ENCODE measurements at places on chromosomes 1 and 21.

DNA sequence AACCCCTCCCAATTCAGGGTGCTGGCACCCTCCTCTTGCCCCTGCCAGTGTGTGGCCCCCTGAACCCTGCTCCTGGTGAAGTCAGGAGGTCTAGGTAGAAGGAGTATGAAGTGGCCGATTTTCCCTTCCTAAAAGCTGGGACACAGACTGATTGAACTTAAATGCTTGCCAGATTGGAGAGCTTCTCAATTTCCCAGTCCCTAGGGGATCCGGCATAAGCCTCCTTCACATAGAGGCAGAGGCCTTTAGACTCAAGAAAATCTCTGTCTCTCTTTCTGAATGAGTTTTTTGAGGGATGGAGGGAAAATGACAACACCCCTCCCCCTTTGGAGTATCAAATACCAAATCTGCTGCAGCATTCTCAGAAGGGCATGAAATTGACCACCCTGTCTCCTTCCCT lies 51.5 kb downstream of the SYT2 start:
- DNase-seq = no peak

- peak; percentile 15 for DNase-seq
Measured at GRCh38 chr1:239633432-239633831, 247.1 kb downstream of the CHRM3 start.

GRCh38 chr1:245484176-245484575 lies 329.4 kb downstream of the KIF26B start:
- peak; percentile 65 for DNase-seq

DNA sequence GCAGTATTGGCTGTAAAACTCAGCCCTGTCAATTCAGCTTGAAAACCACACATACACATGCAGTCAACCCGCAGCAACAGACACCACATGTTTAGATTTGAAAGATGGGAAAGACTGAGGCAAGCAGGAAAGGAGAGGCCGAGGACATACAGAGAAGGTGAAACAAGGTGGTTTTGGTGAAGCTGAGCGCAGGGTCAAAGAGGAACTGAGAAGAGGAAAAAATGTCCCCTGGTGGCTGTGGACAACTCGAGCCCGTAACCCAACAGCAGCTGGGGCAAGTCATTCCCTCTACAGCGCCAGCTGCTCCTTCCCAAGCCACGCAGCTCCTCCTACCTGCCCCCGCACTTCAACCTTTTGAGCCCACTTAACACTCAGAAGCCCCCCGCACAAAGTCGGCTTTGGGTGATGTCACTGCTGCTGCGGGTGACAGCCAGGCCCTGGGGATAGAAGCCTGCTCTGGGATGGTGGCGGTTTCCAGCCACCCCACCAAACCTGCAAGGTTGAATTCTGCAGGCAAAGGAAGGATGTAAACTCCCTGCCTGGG lies 63.0 kb downstream of the KCNN3 start:
- no peak for DNase-seq

DNA sequence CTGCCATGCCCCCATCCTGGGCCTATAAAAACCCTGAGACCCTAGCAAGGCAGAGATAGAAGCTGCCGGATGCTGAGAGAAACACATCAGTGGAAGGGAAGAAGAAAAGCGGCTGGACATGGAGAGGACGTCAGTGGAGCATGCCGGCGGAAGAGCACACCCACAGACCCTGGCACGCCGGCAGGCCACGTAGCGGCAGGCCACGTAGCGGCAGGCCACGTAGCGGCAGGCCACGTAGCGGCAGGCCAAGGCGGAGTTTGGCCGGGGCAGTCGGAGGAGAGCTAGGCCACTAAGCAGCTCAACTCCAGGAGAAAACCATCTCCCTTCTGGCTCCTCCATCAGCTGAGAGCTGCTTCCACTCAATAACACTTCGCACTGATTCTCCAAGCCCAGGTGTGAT lies 35.1 kb downstream of the LRRC3 start:
- no peak for DNase-seq

DNA sequence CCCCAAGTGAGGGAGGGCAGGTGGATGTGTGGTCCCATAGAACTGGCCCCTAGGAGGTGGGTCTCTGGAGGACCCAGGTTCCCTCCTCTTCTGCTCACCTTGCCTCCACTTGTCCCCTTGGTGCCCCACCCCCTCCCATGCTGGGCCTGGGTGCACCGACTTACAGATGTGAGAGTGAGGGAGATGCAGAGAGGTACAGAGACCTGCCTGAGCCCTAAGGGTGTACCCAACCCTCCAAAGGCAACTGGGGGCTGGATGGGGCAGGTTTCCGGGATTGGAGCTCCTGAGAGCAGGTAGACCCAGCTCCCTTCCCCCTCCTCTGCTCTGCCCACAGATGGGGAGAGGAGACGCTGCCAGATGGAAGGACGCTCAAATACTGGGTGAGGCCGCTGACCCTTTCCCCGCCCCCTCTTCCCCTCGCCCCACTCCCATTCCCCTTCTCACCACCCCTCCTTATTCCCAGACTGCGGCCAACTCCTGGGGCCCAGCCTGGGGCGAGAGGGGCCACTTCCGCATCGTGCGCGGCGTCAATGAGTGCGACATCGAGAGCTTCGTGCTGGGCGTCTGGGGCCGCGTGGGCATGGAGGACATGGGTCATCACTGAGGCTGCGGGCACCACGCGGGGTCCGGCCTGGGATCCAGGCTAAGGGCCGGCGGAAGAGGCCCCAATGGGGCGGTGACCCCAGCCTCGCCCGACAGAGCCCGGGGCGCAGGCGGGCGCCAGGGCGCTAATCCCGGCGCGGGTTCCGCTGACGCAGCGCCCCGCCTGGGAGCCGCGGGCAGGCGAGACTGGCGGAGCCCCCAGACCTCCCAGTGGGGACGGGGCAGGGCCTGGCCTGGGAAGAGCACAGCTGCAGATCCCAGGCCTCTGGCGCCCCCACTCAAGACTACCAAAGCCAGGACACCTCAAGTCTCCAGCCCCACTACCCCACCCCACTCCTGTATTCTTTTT lies 10.3 kb downstream of the TINAGL1 start:
- DNase-seq = no peak
